Vagina (tissue), 2 donors: ENCODE measurements at places on chromosomes 6 and 20.

- DNase-seq: no peak
These were observed 172.8 kb upstream of the PROKR2 start for GRCh38 chr20:5489601-5490000.

DNA sequence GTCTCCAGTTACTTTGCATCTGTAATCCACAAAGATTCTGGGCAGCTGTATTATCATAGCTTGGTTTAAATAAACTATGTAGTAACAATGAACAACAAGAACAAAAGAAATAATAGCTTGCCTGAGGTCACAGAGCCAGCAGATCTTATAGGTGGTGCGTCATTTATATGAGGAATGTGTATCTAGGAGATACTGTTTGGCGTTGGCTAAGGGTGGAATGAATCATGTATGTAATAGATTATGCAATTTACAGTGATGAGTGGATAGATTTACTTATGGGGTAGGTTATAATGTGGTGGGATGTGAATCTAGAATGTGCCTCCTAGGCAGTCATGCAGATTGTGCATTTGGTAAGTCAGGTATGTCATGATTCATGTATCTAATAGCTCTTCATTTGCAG is 42.8 kb downstream of the HNF4A start:
- DNase-seq: no peak

DNA sequence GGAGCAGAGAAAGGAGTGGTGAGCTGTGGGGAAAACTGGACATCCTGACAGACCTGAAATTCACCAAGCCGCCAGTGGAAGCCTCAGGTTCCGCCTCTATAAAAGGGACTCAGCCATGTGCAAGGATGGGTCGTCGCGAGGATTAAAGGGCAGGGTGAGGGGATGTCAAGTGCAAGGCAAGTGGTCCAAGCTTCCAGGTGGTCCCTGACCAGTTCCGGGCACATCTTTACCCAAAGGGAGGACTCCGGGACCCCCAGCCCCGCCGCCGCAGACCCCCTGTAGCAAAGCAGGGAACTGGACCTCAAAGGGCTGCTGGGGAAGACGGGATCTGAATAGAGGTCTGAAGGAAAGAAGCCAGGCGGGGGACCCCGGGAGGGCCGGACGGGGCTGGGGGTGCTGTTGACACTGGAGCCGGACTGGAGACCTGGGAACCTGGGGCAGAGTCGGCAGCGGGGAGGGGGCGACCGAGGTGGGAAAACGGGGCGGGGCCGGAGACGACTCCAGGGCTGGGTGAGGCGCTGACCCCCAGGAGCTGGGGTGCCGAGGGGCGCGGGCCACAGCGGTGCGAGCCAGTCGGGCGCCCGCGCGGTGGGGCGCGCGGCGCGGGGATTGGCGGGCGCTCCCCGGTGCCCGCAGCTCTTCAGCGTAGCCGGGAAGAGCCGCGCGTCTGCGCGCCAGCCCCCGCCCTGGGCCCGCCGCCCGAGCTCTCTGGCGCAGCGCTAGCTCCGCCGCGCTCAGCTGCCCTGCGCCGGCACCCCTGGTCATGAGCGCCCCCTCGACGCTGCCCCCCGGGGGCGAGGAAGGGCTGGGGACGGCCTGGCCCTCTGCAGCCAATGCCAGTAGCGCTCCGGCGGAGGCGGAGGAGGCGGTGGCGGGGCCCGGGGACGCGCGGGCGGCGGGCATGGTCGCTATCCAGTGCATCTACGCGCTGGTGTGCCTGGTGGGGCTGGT is at the start of gene SSTR4:
SSTR4 (plus strand) TSS at position 592 of the 951 bp plus-strand sequence; CDS start at position 764, 172 bp downstream.
- no peak for DNase-seq

DNA sequence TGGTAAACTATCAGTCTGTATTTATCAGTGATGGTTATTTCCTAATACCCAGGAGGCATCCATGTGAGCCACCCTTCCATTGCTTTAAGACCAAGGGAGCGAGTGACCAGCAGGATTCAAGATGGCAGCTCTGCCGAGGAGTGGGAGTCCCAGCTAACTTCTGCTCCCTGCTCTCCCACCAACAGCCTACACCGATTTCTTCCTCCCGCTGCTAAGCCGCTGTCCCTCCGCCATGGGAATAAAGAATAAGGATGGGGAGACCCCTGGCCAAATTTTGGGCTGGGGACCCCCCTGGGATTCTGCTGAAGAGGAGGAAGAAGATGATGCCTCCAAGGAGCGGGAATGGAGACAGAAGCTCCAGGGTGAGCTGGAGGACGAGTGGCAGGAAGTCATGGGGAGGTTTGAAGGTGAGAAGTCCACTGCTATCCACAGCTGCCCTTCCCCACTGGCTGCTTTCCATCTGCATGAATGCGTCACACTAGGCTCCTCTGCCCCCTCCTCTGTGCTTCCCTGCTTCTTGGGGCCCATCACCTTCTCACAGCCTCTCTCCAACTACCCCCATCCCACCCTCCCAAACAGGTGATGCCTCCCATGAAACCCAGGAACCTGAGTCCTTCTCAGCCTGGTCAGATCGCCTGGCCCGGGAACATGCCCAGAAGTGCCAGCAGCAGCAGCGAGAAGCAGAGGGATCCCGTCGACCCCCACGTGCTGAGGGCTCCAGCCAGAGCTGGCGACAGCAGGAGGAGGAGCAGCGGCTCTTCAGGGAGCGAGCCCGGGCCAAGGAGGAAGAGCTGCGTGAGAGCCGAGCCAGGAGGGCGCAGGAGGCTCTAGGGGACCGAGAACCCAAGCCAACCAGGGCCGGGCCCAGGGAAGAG is 10.3 kb downstream of the NFKBIL1 start:
- no peak for DNase-seq
